ENCODE measurements at places on chromosomes 2 and 18.

GRCh38 chr2:10814142-10814541, 1.6 kb upstream of the PDIA6 start:
- no peak for DNase-seq

DNA sequence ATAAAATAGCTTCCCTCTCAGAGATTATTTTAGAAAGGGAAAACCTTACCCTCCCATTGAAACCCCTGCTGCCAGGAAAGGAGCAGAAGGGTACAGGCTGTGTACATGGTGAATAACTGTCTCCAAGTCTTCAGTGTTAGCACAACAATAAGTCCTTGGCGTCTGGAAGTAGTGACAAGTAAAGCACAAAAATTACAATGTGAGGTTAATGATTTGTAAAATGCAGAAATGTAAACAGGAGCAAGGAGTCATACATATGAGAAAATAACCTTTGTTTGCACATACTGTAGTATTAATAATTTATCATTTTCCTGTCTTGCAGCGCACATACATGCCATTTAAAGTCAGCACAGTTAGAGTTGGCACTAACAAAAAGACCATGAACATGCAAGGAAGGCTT, 40.5 kb downstream of the ABHD3 start:
- DNase-seq: no peak

- DNase-seq: no peak
Observed at GRCh38 chr2:146481629-146482028, 1363.2 kb upstream of the ACVR2A start.

DNA sequence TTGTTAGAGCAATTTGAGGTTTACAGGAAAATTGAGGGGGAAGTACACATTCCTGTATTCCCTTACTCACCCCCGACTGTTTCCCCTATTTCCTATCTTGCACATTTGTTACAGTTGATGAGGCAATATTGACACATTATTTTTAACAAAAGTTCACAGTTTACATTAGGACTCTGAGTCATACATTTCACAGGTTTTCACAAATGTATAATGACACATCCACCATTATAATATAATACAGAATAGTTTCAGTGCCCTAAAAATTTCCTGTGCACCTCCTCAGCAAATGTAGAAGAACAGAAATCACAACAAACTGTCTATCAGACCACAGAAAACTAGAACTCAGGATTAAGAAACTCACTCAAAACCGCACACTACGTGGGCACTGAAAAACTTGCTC, 160.6 kb upstream of the RMP24 start:
- no peak for DNase-seq

- DNase-seq: no peak
Observed at GRCh38 chr2:30807249-30807648, at the start of gene CAPN13. CAPN13 (minus strand) TSS chr2:30807446; CDS start chr2:30787325, 20,121 bp downstream.

- no peak for DNase-seq
Observed at GRCh38 chr2:43420389-43420801, 175.4 kb downstream of the THADA start.

GRCh38 chr2:10466801-10467200, 18.7 kb upstream of the ODC1 start:
- no peak for DNase-seq

GRCh38 chr18:68833756-68834155, 35.9 kb downstream of the CCDC102B start:
- no peak for DNase-seq

GRCh38 chr18:71250191-71250590, 961.3 kb downstream of the SOCS6 start:
- no peak for DNase-seq

DNA sequence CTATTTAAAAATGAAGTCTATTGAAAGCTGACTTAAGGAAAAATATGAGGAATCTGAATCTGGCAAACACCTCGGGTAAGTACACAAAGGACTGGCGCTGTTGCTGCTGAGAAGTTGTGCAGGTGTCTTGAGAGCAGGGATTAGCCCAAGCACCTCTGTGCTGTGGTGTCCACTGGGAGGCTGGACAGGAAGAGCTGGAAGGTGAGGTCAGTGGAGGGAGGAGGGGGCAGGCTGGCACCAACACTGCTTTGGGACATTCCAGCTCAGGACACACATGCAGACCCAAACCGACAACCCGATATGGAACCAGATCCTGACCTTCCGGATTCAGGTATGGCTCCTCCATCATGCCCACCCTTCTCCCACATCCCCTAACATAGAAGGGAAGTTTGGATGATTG, 20.6 kb downstream of the FER1L5 start:
- DNase-seq: no peak

GRCh38 chr2:178205853-178206521, 11.7 kb downstream of the OSBPL6 start:
- DNase-seq: no peak

GRCh38 chr2:9093324-9093723, 89.8 kb upstream of the MBOAT2 start:
- no peak for DNase-seq

- DNase-seq: no peak
Observed at GRCh38 chr18:60508108-60508507, 135.5 kb upstream of the MC4R start.

DNA sequence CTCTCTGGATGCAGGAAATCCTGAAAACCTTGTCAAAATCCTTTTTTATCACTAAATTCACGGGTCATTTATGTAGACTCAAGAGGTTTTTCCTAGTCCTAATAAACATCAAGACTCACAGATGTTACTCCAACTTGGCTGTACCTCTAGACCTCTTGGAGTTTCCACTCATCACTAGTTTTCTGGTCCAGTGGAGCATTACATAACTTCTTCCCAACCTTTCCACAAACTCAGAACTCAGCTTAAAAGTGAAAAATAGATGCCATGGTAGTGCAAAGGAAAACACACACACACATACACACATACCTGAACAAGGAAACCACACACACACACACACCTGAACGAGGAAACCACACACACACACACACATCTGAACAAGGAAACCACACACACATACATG, 807.2 kb downstream of the LRP1B start:
- no peak for DNase-seq

- peak; percentile 66 for DNase-seq
Observed at GRCh38 chr2:134258684-134259388, 5.0 kb downstream of the MGAT5 start.

- no peak for DNase-seq
Observed at GRCh38 chr2:173653432-173653805, 298.7 kb downstream of the CDCA7 start.

GRCh38 chr2:69720404-69720803, 21.5 kb upstream of the ANXA4 start:
- no peak for DNase-seq

DNA sequence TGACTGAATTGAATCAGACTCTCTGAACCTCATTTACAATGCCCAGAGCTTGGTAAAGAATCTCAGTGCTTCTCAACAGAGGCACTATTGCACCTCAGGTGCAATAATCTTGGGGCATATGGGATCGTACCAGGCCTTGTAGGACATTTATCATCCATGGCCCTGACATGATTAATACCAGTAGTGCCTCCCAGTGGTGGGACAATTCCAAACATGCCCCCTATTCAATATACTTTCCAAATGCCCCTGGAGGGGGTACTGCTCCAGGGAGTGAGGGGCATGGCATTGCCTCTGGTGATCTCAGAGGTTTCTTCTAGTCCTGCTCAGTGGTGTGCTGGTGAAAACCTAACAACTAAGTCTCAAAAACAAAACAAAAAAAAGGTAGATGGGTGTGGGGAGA, 174.9 kb upstream of the SMAD2 start:
- DNase-seq: no peak

DNA sequence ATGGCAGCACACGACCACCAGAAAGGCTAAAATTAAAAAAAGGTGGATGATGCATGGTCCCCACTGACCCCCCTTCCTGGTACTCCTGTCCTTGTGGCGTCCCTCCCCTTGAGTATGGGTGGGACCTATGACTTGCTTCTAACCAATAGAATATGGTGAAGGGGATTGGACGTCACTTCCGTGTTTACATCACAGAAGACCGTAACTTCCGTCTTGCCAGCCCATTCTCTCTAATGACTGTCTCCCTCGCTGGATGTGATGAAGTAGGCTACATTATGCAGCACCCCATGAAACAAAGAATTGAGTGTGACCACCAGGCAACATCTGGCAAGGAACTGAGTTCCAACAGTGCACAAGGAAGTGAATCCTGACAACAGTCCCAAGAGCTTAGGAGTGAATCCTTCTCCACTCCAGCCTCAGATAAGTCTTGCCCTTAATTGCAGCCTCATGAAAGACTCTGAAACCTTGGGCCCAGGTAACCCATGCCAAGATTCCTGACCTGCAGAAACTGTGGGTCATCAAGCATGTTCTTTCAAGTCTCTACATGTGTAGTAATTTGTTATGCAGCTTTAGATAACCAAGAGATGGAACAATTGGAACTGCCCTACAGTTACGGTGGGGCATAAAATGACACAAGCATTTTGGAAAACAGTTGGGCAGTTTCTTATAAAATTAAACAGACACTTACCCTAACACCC, 80.1 kb upstream of the NPAS2 start:
- DNase-seq: no peak

GRCh38 chr2:25899404-25899970, 21.2 kb upstream of the ASXL2 start:
- no peak for DNase-seq

GRCh38 chr2:101741775-101742520, 44.4 kb downstream of the MAP4K4 start:
- no peak for DNase-seq

GRCh38 chr2:71561441-71562267, 108.3 kb downstream of the DYSF start:
- no peak for DNase-seq

GRCh38 chr2:98924038-98924830, 11.8 kb downstream of the CRACDL start:
- no peak for DNase-seq

DNA sequence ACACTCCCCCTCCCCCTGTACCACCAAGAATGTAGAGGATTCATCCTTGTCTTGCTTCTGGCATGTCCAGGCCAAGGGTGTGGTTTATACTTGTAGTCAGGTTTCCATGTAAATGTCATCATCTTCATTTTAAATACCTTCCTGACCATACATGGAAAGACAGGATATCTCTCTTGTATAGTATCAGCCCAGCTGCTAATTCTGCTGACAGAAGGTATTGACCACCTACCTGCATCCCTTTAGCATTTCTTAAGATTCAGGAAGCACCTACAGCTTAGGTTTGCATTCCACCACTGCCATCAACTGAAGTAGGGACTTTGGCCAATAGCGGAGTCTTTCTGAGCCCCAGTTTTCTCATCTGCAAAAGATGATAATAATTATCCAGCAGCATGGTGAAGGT, 22.9 kb upstream of the FSHR start:
- no peak for DNase-seq

DNA sequence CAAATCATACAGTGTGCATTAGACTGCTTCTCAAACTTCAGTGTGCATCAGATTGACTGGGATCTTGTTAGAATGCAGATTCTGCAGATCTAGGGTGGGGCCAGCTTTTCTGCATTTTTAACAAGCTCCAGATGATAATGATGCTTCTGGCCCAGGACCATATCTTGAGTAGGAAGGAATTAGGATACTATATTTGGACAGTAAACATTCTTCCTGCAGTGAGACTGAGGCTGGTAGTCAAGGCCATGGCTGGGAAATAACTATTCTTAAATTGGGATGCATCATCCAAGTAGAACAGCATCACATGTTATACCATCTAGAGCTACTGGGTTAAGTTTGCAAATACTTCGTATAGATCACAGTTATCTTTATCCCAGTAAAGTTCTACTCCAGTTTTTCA, 28.4 kb upstream of the ARMC9 start:
- DNase-seq: no peak

DNA sequence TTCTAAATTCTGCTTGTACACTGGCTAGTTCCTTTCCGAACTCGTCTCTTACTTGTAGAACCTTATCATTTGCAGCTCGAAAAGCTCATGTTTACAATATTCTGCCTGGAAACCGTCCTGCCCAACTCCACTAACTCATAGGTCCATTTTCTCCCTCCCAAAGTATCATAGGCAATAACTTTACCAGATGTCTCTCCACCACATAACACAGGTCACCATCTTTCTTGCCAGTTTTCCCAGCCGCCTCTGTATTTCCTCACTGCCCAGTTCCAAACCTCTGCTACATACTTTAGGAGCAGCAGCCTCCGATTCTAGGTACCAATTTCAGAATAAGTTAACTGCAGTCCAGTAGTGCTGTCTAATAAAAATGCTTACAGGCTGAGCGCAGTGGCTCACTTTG, 259.5 kb downstream of the GLI2 start:
- no peak for DNase-seq

- DNase-seq: no peak
Observed at GRCh38 chr2:173590276-173590861, 235.7 kb downstream of the CDCA7 start.

DNA sequence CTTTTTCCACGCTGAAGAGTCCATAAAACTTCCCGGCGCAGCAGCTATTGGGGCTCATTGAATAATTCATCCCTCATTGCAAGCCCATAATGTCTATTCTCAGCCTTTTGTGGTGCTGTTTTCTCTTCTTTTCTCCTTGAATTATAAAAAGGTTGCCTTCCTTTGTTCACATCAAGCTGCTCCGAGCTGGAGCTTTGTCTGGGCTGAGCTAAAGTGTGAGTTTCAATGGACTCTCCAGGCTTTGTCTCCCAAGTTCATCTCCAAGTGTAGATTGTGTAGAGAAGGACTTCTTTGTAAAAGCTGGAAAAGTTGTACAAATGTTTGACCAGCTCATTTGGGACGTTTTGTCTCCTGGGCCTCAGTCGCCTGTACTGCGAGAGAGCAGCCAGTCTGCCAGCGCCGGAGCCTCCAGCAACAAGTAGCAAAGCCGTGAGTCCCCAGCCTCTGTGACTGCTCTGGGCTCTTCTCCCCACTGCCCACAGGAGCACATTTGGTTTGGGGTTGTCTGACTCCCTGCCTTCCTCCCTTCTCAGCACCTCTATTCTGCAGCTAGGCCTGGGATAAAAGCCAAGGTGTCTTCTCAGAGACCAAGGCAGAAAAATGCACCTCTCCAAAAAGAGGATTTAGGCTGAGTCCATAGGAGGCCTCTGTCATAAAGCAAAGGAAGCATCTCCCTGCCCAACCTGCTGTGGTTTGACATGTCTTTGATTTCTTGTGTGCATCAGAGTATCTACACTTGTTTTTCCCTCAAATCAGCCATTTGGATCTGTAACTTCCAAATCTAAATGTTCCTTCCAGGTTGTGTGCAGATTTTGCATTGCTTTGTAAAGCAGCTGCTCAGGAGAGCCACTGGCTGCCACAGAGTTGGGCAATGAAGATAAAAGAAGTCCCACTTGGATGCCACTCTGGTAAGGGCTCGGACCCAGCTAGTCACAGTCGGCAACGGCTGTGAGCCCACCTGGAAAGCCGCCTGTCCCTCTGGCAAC, 6.4 kb downstream of the PAX3 start:
- no peak for DNase-seq

DNA sequence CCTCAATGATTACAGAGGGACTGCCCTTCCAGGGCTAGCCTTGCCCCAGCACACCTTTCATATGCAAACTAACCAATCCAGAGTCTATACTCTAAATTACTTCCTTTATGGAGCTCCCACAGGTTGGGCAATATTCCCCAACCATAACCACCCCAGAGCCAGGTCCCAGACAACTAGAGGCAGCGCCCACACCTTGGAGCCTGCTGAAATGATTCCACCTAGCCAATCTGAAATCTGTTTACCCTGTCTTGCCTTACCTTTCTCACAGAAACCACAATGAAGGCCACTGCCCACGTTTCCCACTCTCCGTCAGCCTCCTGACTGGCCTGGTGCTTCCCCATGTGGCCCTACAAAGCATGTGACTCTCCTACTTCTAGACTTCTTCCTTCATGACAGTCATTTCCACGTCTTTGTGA, 62.0 kb downstream of the REEP1 start:
- DNase-seq: no peak
